ENCODE measurements at places on chromosomes 1 and 21.
A peak's percentile ranks its signal among the peaks of the same experiment; 100 is the strongest.

- peak; percentile 18 for DNase-seq
These were observed 51.5 kb upstream of the VAV3 start for GRCh38 chr1:108016451-108016920.

- no peak for DNase-seq
These were observed 8.5 kb downstream of the MYOM3 start for GRCh38 chr1:24103408-24103807.

GRCh38 chr1:210650403-210650802 is 321.7 kb downstream of the HHAT start:
- DNase-seq: no peak

GRCh38 chr1:112431038-112431437 is 35.0 kb downstream of the CTTNBP2NL start:
- DNase-seq: no peak
